ENCODE measurements at places on chromosomes 5 and 9.

- peak overlapping the region; percentile 2 for H3K27ac ChIP-seq
- H3K4me1 ChIP-seq, result peaks cover 11% of the 10 kb centered on the region
- H3K27me3 ChIP-seq, result no peaks in the 10 kb centered on the region
- peaks cover 46% of the 10 kb centered on the region for H3K36me3 ChIP-seq
Observed at GRCh38 chr9:135948968-135949367, 12.2 kb downstream of the UBAC1 start.

DNA sequence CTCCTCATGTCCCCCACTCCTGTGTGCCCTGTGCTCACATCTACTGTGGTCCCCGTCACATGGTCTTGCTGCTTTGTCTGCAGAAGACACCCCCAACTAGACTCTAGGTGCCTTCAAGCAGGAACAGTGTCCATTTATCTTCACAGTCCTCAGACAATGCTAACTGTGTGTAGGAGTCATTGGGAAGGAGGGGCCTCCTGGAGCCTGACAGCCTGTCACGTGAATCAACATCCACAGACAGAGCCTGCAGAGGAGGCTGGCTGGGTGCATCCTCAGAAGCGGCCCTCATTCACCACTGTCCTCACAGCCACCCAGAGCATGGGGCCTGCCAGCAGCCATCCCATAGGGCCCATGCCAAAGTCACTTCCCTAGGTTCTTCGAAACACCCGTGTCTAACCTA is 98.7 kb downstream of the MED10 start:
- H3K36me3 ChIP-seq, result no peaks in the 10 kb centered on the region
- no peaks in the 10 kb centered on the region for H3K4me1 ChIP-seq
- no peaks in the 10 kb centered on the region for H3K27me3 ChIP-seq
- DNase-seq, result no peak
- no peak overlapping the region for H3K4me3 ChIP-seq
- no peak overlapping the region for H3K27ac ChIP-seq

DNA sequence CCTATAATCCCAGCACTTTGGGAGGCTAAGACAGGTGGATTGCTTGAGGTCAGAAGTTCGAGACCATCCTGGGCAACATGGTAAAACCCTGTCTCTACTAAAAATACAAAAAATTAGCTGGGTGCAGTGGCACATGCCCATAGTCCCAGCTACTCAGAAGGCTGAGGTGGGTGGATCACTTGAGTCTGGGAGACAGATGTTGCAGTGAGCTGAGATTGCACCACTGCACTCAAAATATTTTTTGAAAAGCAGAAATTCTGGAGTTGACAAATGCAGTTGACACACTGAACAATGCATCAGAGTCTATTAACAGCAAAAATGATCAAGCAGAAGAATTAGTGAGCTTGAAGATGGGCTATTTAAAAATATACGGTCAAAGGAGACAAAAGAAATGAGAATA is 35.5 kb downstream of the NDUFAF2 start:
- H3K4me3 ChIP-seq, result no peak overlapping the region
- no peak for DNase-seq
- no peak overlapping the region for H3K27ac ChIP-seq
- H3K4me1 ChIP-seq, result peaks cover 6% of the 10 kb centered on the region

GRCh38 chr5:101838435-101838834 is 457.6 kb downstream of the SLCO4C1 start:
- no peaks in the 10 kb centered on the region for H3K4me1 ChIP-seq
- DNase-seq, result no peak
- no peaks in the 10 kb centered on the region for H3K27me3 ChIP-seq

- DNase-seq, result no peak
- H3K27ac ChIP-seq, result no peak overlapping the region
- peaks cover 4% of the 10 kb centered on the region for H3K4me1 ChIP-seq
- H3K4me3 ChIP-seq, result no peak overlapping the region
Observed at GRCh38 chr5:146130440-146131045, 25.2 kb upstream of the PLAC8L1 start.

DNA sequence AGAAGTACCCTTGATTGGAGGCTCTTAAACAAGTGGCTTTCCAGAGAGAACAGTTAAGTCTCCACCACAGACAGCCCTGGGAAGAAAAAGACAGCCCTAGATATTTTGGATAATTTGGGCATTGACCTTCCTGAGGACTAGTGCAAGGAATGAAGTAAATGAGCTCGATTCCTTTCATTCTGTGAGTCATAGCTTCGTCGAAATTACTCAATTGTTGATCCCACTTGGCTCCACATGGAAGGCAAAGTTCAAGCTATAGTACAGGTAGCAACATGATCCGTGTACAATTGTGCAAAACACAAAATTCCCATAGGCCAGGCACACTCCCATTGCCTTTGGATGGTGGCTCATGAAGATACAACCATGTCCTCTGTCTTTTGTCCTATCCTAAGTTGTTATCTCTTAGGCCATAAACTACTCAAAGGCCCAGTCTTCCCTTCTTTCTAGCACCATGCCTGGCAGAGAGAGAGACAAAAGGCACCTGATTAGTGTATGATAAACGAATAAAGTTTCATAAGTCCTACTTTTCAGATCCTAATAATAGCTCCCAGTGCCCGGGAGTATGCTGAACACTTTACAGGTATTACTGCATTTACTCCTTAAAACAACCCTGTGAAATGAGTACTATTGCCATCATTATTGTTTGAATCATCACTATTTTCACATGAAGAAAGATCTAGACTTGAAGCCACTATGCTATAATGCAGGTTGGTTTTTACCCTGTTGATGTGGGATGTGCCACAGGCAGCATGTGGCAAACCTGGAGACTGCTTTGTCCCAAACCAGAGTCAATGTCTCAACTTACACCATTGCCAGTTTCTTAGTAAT is 116.7 kb upstream of the RANBP3L start:
- H3K36me3 ChIP-seq, result no peaks in the 10 kb centered on the region
- no peak for DNase-seq
- H3K4me3 ChIP-seq, result no peak overlapping the region
- H3K27ac ChIP-seq, result no peak overlapping the region

DNA sequence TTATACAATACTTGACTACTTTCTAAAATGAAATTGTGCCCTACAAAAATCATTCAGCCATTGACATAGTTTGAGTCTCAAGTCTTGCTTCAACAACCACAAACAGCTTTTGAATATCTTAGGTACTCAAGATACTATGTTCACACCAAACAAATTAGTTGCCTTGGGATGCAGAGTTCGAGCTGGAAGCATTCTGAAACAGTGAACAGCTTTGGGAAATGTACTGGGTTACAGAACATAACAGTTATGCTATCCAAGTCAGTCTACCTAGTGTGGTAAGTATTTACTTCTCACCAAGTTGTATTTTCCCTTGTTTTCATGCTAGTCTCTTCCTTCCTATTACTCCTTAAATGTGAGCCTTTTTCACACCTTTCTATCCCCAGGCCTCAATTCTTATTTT is 143.2 kb downstream of the SSBP2 start:
- peaks cover 30% of the 10 kb centered on the region for H3K36me3 ChIP-seq
- no peak overlapping the region for H3K27ac ChIP-seq
- peaks cover 2% of the 10 kb centered on the region for H3K4me1 ChIP-seq
- H3K4me3 ChIP-seq, result no peak overlapping the region

GRCh38 chr9:112404508-112404932 is 24.6 kb downstream of the HSDL2 start:
- peaks cover 19% of the 10 kb centered on the region for H3K36me3 ChIP-seq
- no peak for DNase-seq
- H3K27ac ChIP-seq, result peak overlapping the region; percentile 2
- H3K4me1 ChIP-seq, result peaks cover 8% of the 10 kb centered on the region

- DNase-seq, result no peak
- peaks cover 8% of the 10 kb centered on the region for H3K36me3 ChIP-seq
- no peak overlapping the region for H3K4me3 ChIP-seq
- H3K27me3 ChIP-seq, result no peaks in the 10 kb centered on the region
- H3K4me1 ChIP-seq, result peaks cover 4% of the 10 kb centered on the region
Observed at GRCh38 chr9:112091810-112092209, 83.3 kb downstream of the SUSD1 start.

GRCh38 chr9:99531313-99531712 is 290.4 kb upstream of the NR4A3 start:
- H3K27ac ChIP-seq, result no peak overlapping the region
- no peak overlapping the region for H3K4me3 ChIP-seq
- H3K36me3 ChIP-seq, result no peaks in the 10 kb centered on the region
- DNase-seq, result no peak
